ENCODE measurements at places on chromosomes 6 and 20. TPM values are rescaled to one million over a fixed set of nuclear protein-coding genes. Genes with fewer than 3 reads are reported as not detected.

NXT1 gene
- total RNA-seq = 14.1 TPM

EYA4 gene
- total RNA-seq = 7.2 TPM

B3GAT2 gene
- total RNA-seq = not detected

DNA sequence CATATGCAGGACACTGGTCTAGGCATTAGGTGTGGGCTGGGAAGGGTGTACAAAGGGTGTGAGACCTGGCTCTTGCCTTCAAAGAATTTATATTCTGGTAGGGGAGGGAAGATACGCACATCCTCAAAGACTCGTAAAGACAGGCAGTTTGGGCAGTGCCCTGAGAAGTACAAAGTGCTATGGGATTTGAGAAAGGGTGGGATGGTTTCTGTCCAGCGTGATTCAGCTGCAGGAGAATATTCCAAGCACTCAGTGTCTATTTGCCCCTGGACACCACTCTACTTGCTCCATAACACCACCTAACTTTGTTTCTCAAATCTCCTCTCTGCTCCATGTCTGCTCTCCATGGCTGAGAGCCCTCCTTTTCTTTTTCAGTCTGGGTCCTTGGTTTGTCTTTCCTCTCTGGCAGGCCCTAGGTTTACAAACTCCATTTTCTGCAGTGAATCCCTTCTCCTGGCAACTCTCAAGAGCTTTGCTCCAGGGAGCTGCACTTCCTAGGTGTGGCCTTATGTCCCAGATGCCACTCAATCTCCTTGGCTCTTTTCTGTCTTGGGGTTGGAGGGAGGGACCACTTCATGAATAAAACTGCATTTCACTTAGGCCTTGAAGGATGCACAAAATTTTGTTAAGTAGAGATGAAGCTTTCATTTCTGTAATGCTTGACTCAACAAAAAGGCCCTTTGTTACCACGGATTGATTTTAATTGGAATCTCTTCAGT lies 310.4 kb downstream of the CLIC5 start:
- DNase-seq = no peak

DNA sequence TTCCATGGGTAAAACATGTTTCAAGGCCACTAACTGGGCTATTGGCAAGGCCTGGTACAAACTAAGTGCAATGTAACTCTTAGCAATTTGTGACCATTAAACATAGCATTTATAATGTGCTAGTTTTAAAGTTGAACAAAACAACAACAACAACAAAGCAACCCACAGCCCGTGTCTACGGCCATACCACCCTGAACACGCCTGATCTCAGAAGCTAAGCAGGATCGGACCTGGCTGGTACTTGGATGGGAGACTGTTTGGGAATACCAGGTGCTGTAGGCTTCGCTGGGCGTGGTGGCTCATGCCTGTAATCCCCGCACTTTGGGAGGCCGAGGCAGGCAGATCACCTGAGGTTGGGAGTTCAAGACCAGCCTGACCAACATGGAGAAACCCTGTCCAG lies 61.0 kb downstream of the SGK1 start:
- DNase-seq = no peak

DNA sequence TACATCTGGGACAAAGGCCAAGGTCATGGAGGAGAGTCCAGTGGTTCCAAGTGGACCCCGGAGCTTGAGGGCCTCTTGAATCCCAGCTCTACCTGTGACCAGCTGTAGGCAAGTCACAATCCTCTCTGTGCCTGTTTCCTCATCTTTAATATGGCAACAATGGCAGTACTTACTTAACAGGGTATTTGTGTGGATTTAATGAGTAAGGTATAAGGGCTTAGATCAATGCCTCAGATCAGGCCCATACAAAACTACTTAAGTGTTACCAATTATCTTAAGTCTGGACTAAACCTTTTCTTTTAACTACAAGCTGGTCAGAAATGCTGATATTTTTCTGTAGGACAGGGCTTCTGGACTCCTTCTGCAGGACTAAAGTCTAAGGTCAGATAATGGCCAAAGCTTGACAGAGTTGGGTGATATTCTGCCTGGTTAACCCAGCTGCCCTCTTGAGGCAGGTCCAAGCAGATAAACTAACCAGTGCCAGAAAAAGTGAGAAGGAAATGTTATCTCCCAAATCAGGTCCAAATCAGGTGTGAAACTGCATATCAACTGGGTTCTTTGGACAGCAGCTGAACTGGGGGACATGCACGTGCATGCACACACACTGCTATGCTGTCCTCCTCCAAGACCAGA lies 2.2 kb downstream of the SULF2 start:
- DNase-seq = no peak
